ENCODE measurements at places on chromosomes 1 and 21.

- no peak for DNase-seq
Observed at GRCh38 chr1:154865442-154866256, 4.4 kb downstream of the KCNN3 start.

- DNase-seq = no peak
Observed at GRCh38 chr21:20591284-20591683, 406.9 kb upstream of the NCAM2 start.

- no peak for DNase-seq
Observed at GRCh38 chr1:173422456-173422976, 54.6 kb upstream of the PRDX6 start.

DNA sequence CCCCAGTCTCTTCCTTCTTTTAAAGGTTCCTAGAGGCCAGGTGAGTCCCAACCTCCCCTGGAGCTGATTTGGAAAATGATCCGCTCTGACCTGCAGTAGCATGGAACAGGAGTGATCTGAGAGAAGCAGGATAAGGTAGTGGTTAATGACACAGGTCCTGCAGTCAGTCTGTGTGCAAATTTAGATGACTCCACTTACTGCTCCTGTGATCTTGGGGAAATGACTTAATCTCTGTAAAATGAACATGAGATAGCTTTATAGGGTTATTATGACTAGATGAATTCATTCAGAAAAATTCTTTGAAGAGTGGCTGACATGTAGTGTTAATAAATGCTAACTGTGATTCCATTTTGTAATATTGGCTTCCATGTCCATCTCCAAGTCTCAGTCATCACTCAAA lies 374.9 kb upstream of the CAMK1G start:
- DNase-seq = no peak

DNA sequence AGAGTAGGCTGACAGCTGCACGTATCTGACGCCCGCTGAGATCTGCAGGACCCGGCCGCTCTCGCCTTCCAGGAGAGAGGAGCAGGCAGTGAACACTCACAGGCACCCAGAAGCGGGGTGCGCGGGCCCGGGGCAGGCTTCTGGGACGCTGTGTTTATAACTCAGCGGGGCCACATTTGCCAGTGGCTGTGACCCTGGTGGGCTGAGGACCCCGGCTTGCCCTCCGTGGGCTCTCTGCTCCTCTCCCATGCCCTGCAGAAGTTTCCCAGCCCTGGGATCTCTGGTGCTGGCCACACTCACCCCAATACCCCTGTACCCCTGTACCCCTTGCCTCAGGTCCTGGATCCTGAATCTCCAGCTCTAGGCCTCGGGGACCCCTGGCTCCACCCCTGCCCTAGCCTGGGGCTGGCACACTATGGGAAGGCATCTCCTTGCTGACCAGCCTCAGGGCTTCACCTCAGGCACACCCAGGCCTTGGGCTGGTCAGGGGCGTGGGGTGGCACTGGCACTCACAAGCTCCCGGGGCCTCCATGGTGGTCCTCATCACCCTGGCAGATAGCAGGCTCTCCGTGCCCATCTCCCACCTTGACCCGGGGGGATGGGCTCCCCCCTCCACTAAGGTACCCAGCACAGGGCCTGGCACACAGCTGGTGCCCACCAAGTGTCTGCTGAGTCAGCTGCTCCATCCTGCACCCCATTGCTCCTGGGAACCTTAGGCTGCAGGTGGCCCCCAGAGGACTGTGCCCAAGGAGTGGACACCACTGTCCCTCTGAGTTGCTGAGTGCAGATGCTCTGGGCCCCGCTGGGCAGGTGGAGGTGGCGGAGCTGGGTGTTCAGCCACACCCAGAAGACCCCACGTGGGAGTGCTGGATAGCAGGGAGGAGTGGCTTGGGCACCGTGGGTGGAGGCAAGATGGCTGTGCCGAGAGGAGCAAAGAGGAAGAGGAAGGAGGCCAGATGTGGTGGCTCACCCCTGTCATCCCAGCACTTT lies 32.4 kb downstream of the MORN1 start:
- DNase-seq = no peak

GRCh38 chr1:27077968-27078367 lies 65.3 kb upstream of the TENT5B start:
- DNase-seq = no peak

- DNase-seq = peak; percentile 30
Observed at GRCh38 chr1:20474333-20474975, 11.6 kb downstream of the CAMK2N1 start.

GRCh38 chr1:234398849-234399381 lies 25.7 kb downstream of the COA6 start:
- peak; percentile 58 for DNase-seq

DNA sequence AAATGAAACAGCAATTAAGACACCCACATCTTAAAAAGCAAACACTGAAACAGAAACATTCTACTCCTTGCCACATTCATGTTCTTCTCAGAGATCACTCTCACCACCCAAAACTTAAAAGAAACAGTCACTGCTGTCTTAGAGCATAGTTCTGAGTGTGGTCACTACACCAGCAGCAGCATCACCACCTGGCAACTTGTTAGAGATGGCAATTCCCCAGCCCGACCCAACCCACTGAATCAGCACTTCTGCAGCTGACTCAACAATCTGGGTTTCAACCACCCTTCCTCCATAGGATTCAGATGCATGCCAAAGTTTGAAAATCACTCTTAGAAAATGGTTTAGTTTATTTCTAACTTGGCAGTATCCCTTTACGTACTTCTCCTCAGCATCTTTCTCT lies 126.1 kb downstream of the CDC42BPA start:
- DNase-seq = peak; percentile 98

Measured in IMR-90 (cell line).